ENCODE measurements at places on chromosomes 1 and 21.
A peak's percentile ranks its signal among the peaks of the same experiment; 100 is the strongest.

DNA sequence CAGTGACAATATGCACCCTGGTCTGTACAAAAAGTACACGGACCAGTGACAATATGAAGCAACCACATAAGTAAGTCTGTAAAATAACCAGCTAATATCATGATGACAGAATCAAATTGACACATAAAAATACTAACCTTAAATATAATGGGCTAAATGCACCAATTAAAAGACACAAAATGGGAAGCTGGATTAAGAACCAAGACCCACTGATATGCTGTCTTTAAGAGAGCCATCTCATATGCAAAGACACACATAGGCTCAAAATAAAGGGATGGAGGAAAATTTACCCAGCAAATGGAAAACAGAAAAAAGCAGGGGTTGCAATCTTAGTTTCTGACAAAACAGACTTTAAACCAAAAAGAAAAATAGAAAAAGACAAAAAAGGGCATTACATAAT, 70.4 kb upstream of the VCAM1 start:
- DNase-seq, result no peak

DNA sequence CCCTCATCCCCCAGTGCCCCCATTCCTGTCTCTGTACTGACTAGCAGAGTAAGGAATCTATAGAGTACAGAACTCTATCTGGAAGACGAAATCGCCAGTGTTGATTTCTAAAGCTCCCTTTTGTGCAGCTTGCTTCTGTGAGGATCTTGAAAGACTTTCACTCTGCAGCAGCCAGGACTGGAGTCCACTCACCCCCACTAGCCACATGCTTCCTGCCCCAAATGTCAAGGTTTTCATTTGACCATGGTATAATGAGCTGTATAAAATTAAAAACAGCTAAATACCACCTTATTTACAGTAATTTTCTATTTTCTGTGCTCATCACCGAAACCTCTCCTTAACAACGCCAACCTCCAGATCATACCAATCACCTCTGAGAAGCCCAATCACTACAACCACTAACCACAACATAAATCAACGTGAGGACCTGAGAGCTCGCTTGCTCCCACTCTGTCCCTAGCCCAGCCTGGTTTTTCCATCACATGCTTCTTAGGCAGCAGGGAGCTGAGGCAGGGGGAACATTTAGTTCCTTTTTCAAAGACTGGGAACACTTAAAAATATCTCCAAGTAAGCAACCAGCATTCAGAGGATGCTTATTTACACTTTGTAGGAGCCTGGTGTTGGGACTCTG, 56.1 kb upstream of the IRF2BP2 start:
- DNase-seq, result no peak

- DNase-seq, result no peak
Measured at GRCh38 chr1:173948594-173948993, 31.5 kb upstream of the SERPINC1 start.

DNA sequence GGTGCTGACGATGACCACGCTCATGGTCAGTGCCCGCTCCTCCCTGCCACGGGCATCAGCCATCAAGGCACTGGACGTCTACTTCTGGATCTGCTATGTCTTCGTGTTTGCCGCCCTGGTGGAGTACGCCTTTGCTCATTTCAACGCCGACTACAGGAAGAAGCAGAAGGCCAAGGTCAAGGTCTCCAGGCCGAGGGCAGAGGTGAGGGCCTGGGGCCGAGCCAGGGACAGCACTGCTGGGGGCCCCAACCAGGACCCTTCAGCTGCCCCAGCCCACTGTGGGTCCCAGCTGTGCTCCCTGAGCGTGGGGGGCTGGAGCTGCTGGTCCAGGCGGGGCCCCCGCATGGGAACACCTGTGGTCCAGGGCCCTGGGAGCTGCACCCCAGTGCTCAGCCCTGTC, 10.4 kb downstream of the GABRD start:
- DNase-seq, result no peak

- peak; percentile 8 for DNase-seq
Measured at GRCh38 chr1:59061876-59062275, 235.0 kb upstream of the FGGY start.

DNA sequence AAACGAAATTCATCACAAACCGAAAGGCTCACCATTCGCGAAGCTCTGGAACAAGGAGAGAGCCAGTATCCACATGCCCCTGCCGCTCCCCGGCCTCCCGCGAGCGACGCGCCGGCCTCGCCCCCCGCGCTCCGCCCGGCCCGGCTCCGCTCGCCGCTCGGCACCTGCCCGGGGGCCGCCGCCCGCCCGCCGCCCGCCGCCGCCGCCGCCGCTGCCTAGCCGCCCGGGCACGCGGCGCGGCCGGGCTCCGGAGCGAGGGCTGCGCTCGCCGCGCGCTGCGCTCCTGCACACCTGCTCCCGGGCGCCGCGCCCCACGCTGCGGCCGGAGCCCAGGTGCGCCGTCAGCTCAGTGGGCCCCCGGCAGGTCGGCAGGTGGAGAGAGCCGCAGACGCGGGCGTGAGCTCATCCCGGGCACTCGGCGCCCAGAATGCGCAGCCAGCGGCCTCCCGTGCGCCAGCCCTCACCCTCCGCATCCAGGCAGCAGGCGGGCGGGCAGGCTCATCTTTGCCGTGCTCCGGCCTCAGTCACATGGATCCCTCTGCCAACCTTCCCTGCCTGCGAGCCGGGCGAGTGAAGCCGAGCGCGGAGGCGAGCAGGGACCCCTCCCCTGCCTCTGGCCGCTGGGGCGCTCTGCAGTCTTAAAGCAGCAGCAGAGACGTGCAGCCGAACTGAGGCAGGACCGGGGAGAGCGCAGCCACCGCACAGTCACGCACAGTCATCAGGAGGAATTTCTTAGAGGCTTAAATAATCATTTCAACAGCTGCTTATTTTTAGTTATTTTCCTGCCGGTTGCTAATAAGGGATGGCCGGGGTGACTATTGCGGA, at the start of gene DSCAM:
Gene DSCAM, minus strand, starts transcription at position 572 of the 825 bp plus-strand sequence. Its CDS starts 497 bp downstream, at position 75.
- no peak for DNase-seq

- no peak for DNase-seq
Measured at GRCh38 chr1:224660074-224660473, 44.0 kb downstream of the CNIH3 start.

DNA sequence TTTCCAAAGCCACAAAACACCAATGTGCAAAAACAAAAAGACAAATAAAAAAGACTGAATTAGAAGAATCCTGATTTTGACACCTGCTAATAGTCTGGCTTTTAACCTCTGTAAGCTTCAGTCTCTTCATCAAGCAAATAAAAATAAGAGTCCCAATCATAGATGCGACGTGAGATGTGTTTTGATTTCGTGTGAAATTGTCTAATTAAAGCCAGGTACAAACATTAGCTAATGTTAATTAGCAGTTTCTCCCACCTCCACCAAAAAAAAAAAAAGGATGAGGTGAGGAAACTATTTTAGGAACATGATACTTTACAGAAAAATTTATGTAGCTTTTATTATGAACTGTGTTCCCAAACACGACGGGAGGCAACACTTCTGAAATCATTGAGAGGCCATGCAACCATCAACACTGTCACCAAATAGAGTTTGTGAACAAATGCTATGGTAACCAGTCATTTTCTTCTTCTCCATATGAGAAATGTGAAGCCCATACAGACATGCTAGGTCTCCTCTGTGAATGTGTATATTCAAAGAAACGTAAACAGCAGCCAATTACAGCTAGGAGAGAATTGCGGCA, 6.7 kb upstream of the EVI5 start:
- no peak for DNase-seq

- DNase-seq, result no peak
Measured at GRCh38 chr1:235221653-235222375, 60.8 kb upstream of the RBM34 start.

- DNase-seq, result peak; percentile 81
Measured at GRCh38 chr1:150149271-150150132, at the start of gene PLEKHO1. Gene PLEKHO1, plus strand, starts transcription at chr1:150149916. Its CDS starts 342 bp downstream, at chr1:150150258.

GRCh38 chr1:90955769-90956168, 66.1 kb downstream of the ZNF644 start:
- DNase-seq, result no peak

GRCh38 chr1:65434760-65435159, 14.3 kb downstream of the LEPR start:
- no peak for DNase-seq

DNA sequence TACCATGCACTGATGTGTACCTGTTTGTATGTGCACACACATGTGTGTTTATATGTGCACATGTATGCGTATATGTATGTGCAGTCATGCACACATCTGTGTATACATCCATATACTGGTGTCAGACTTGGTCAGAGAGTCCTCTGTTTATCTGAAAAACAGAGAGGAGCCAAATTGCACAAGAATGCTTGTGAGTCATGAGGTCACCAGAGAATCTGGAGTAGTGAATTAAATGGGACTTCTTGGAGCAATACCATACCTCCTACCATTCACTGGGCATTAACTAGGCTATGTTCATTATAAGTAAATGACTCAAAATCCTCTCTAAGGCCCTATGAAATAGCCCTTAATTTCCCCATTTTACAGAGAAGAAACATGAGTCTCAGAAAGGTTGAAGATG, 272.1 kb upstream of the C1orf87 start:
- DNase-seq, result no peak

DNA sequence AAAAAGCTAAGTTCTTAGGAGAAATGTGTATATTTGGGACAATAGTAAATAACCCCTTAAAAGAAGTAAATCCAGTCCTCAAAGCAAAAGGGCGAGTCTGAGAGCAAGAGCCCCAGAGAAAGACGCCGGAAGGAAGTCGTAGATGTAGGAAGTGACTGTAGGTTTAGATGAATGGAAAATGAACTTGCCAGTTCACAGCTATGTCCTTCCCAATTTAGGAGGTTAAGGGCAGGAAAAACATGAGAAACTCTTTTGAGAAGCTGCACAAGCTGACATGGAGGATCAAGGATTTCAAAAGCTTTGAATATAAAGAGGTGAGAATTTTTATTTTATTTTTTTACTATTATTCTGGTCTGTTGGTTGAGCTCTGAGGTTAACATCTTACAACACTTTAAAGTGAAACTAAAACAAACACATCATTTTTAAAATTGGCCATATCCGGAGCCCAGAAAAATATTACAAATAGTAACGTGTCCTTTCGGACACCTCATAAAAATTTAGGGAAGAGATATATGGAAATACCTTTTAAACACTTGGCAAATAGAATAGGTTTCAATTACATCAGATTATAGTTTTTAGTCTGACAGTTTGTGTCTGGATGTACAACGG, 1178.6 kb downstream of the MRPL39 start:
- DNase-seq, result no peak

- no peak for DNase-seq
Measured at GRCh38 chr1:147740391-147740790, 20.0 kb downstream of the GJA5 start.

DNA sequence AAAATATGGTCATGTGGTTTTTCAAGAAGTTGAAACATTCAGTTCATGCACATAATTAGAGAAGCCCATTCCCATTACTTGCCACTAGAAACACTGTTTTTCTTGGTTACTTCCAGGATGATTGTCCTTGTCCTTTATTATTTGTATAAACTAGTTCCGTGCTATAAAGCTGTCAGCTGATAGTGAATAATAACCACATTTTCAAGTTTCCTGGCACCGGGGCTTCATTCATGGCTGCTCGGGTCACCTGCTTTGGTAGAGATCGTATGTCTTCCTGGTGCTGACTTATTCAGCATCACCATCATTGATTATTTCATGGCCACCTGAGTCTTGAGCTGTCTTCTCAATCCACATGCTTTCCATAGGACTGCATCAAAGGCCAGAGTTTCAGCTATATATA, 62.9 kb upstream of the ZNF326 start:
- DNase-seq, result no peak

GRCh38 chr1:52164604-52165003, 22.7 kb downstream of the ZFYVE9 start:
- DNase-seq, result no peak

- no peak for DNase-seq
Measured at GRCh38 chr21:41929248-41929647, 24.6 kb downstream of the C2CD2 start.

- no peak for DNase-seq
Measured at GRCh38 chr1:36938819-36939218, 95.5 kb downstream of the GRIK3 start.

- DNase-seq, result peak; percentile 60
Measured at GRCh38 chr1:224644553-224645154, 28.5 kb downstream of the CNIH3 start.

DNA sequence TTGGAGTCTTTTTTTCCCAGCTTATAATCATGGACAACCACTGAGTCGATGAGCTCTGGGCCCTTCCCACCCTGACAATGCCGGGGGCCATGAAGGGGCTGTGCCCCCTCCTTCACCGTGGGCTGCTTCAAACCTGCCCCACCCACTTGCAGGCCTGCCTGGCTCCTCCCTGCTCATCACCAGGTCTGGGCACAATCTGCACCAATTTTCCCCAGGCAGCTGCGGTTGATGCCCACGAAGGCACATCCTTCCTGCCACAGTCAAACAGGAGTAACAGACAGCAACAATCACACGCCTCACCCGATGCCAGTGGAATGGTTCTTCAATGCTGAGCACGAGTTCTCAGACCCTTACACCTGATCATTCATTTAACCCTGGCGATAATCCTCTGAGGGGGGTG, 18.9 kb downstream of the PGLYRP3 start:
- no peak for DNase-seq

DNA sequence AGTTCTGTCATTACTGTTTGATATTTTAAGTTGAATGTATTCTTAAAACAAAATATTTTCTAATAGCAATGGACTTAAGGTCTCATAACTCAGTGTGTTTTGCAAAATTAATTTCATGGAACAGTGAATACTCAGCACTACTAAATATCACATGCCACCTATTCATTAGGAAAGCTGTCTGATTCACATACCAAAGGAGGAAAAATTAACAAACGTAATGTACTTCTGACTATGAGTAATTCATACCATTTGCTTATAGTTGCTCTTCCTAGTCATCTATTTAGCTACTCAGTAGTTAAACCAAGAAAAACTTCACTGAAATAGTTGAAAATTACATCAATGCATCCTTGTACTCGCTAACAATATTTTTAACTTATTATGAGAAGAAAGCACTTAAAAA, 35.2 kb downstream of the TP53BP2 start:
- peak; percentile 23 for DNase-seq

- peak; percentile 78 for DNase-seq
Measured at GRCh38 chr1:221435504-221435904, 306.4 kb downstream of the DUSP10 start.

DNA sequence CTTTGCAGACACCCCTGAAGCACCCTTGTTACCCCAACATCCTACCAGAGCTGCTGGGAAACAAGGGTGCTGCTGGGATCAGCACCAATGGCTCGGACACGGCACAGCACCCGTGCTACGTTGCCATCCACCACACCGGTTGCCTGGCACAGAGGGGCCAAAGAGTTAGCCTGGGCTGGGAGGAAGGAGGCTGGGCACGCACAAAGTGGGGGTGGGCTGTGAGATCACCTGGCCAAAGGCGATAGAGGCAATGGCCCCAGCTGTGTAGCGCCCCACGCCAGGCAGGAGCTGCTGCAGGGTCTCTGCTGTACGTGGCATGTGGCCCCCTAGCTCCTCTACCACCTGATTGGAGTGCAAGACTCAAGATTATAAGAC, 5.6 kb downstream of the HPDL start:
- DNase-seq, result no peak

DNA sequence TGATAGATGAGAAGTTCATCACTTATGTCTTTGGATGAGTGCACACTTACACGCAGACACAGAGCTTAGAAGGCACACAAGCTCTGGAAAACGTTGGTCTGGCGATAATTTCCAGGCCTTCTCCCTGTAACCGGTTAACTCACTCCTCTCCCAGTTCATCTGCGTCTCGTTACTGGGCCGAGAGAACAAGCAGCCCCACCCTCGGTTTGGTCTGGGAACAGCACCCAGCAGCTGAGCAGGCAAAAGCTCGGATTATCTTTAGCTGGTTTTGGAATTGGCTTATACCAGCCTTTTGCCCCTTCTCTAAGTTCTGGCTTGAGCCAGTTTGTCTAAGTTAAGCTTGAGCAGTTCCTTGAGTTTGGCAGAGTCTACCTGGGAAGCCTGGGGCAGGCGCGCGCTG, 27.3 kb upstream of the COL6A1 start:
- DNase-seq, result no peak

GRCh38 chr1:201527879-201528278, 11.0 kb upstream of the NAV1 start:
- DNase-seq, result no peak

All from ACHN (cell line).